Fibroblast of lung (primary cell): ENCODE measurements at places on chromosomes 3 and 15. TPM values are rescaled to one million over a fixed set of nuclear protein-coding genes. Genes with fewer than 3 reads are reported as not detected.

INAFM2 gene
- 8.9 and 9.2 TPM in 2 replicates for total RNA-seq

CCR9 gene
- total RNA-seq = not detected in 2 replicates

SLCO3A1 gene
- 7.7 and 8.1 TPM in 2 replicates for total RNA-seq

DNA sequence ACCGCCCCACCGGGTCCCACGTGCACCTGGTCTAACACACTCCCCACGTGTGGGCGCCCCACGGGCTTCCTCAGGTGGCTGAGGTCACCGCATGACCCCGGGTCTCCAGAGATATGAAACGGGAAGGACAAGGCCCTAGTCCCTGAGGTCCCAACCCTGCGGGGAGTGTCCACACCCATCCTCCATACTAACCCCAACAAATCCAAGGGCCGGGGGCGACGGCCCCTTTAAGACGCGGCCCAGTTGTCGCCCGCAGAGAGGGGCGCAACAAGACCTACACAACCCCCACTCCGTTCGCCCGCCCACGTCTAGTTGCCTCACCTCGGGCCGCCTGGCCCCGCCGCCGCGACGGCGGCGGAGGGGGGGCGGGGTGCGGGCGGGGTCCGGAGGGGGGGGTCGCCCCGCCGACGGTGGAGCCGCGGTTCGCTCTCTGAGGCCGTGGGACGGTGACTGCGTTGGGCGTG lies 396 bp downstream of the INO80 start:
- DNase-seq = peak; percentile 59

DNA sequence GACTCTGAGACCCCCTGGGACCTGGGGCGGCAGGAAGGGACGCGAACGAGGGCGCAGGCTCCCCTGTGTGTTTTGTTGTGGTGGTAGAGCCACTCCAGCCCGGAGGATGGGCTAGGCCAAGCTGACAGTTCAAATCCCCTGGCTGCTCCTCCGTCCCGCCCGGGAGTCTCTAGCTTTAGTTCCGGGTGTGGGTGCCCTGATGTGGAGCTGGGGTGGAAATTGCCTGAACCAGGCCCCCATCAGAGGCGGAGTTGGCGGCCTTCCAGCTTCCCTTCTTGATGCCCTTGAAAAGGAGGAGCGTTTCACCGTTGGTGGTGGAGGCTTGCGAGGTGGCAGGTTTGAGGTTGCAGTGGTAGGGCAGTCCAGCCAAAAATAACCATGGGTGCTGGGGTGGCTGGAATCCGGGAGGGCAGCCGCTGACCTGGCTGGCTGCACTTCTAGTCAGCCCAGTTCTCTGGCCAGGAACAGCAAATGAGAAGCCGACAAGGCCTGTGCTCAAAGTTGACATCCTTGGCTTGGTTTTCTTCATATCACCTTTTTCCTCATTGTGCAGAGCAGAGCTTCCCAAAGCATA lies 817 bp downstream of the CLK3 start:
- DNase-seq = peak; percentile 55
